ENCODE measurements at places on chromosomes 4 and X.

GRCh38 chr4:119237201-119237600 is 24.7 kb downstream of the USP53 start:
- DNase-seq = no peak

DNA sequence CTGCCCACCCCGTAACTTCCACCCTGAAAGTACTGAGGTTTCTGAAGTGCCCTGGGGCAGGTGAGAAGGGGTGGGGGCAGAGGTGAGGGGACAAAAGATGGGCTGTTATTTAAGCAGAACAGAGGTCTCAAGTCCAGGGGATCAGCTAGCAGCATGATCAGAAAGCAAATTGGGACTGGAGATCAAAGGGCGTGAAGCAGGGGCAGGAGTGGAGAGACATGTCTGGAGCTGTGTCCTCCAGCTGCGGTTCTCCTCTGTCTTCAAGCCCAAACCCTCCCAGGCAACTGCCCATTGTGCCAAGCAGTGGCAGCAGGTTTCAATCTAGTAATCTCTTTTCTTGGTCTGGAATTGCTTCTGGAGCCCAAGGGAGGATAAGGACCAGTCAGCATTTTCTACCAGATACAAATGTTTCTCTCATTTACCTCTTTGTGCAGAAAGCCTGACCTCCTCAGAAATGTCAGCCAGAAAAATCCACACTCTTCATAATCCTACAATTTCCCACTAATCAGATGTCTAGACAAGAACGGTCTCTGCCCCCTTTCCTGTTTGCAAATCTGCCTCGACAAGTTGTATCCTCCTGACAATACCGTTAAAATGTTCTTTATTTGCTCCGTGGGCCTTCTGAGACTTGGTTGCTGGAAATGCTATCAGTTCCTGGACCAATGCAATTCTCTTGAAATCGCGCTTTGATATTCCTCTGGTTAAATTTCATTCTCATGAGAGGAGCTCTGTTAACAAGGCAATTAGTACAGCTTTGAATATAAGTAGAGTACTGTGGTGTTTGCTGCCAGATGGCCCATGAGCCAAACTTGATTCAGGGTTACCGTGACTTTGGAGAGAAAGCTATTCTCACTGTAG is 23.2 kb upstream of the RASL11B start:
- DNase-seq = no peak

DNA sequence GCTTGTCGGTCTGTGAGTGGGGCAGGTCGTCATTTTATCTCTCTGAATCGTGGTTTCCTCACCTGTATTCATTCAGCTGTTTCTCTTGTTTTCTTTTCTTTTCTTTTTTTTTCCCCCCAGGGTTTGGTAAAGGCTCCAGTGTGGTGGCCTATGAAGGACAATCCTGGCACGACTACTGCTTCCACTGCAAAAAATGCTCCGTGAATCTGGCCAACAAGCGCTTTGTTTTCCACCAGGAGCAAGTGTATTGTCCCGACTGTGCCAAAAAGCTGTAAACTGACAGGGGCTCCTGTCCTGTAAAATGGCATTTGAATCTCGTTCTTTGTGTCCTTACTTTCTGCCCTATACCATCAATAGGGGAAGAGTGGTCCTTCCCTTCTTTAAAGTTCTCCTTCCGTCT is 41.4 kb downstream of the MAP7D3 start:
- DNase-seq = no peak

DNA sequence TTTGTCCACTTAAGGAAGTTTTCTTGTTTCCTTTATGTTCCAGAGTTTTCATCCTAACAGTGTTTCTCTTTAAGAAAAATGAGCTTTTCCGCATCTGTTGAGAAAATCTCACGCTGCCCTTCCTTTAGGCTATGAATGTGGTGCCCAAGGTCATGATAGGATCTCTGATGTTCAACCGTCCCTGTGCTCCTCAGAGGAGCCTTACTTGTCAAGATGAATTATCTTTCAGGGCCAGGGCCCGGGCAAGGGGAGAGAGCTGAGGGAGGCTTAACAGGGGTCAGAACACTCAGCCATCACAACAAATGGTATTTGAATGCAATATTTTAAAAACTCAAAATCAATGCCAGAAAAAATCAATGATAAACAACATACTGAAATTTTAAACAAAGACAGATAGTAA is 6.2 kb upstream of the NELFA start:
- DNase-seq = no peak

DNA sequence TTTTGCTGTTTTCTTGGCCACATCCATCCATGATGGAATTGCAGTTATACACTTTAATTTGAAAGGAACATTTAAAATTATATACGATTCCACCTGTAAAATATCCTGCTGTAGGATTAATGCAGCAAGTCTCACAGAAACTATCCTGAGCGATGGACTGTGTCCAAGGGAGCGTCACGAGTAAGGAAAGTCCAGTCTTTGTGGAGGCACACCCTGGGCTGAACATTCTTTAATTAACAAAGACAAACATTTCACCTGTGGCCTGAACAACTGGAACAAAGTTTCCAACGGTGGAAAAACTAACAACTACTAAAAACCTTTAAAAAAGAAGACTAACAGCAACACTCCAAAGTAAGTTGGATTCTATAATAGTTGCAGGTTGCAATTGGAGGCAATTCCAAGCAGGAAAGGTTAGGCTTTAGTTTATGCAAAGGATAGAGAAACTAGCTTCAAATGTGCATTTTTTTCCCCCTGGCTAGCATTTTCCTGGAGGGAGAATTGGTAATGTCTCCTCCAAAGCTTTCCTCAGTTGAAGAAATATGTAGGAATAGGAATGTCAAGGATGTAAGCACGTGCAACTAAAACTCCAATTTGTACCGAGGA is 11.0 kb downstream of the EREG start:
- no peak for DNase-seq

GRCh38 chr4:38456096-38456495 is 207.9 kb upstream of the KLF3 start:
- no peak for DNase-seq

GRCh38 chr4:105894660-105895582 is at the start of gene NPNT:
Gene NPNT, plus strand, starts transcription at chr4:105895471. Its CDS starts 182 bp downstream, at chr4:105895653.
- DNase-seq = no peak

DNA sequence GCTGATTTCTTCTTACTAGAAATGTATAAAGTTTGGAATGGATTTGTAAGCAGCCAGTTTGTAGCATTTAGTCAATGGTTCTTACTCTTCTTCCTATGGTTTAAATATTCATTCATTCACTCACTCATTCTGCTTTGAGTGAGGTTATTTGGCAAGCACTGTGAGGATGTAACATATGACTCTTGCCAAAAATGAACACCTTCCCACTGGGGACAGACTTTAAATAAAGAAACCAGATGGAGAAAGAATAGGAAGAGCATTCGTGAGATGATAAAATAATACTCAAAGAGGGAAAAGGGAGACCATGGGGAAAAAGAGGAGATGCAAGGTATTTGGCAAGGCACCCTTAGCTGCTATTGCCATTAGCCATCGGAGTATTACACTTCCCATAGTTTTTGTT is 586.1 kb downstream of the ADGRL3 start:
- no peak for DNase-seq

DNA sequence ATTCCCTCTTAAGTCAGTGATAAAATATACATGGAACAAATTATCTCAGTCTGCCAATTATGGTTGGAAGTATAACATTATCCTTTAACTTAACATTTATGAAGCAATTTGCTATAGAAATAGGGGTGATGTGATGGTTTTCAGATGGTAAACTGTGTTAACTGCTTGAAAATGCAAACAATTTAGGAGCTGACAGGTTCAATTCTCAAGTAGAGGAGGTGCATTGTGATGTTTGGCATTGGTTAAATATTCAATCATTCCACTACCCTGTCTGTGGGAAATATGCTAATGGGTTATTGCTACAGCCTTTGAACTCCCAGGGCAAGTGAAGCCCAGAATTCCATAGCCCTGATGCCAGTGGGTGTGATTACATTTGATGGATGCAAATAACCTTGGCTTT is 243.4 kb upstream of the GK2 start:
- DNase-seq = no peak

GRCh38 chr4:181971411-181971810 is 271.8 kb upstream of the TENM3 start:
- DNase-seq = no peak

- no peak for DNase-seq
These were observed 39.4 kb downstream of the ERVMER34-1 start for GRCh38 chr4:52711834-52712250.

GRCh38 chr4:76622126-76622525 is 187.1 kb downstream of the SHROOM3 start:
- no peak for DNase-seq

DNA sequence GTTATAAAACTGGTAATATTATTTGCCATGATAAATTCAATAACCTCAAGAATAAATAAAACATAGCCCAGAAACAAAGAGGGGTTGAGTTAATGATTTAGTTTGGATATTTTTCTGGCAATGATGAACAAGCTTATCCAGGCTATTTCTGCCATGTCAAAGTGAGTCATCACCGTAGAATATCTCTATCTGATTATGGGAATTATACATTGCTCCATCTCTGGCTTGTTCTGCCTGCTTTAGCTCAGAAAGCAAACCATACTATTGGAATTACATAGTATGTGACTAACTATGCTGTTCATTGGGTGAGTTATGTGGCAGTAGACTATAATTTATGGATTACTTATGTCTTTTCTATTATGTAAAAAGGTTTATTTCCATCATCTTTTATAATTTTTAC is 680.1 kb upstream of the AADAT start:
- no peak for DNase-seq

- DNase-seq = no peak
These were observed 15.9 kb upstream of the CXCL5 start for GRCh38 chr4:74014332-74014731.

GRCh38 chr4:37662861-37663390 is 23.2 kb downstream of the RELL1 start:
- no peak for DNase-seq

DNA sequence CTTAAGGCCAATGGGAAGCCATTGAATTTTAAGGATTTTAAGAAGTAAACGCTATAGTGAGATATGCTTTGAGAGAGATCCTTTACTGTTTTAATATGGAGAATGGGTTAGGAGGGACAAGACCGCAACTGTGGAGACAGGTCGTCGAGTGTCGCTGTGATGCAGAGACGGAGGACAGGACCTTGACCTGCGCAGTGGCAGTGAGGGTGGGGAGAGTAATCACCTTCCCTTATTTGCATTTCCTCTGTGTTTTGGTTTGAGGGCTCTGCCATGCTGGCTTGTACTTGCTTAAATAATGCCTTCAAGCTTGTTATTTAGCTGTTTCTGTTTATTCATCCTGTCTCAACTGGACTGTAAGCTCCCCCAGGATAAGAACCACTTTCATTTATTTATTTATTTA is 345.0 kb downstream of the FBXW7 start:
- no peak for DNase-seq

- no peak for DNase-seq
These were observed 53.2 kb upstream of the NR3C2 start for GRCh38 chr4:148495463-148495862.

DNA sequence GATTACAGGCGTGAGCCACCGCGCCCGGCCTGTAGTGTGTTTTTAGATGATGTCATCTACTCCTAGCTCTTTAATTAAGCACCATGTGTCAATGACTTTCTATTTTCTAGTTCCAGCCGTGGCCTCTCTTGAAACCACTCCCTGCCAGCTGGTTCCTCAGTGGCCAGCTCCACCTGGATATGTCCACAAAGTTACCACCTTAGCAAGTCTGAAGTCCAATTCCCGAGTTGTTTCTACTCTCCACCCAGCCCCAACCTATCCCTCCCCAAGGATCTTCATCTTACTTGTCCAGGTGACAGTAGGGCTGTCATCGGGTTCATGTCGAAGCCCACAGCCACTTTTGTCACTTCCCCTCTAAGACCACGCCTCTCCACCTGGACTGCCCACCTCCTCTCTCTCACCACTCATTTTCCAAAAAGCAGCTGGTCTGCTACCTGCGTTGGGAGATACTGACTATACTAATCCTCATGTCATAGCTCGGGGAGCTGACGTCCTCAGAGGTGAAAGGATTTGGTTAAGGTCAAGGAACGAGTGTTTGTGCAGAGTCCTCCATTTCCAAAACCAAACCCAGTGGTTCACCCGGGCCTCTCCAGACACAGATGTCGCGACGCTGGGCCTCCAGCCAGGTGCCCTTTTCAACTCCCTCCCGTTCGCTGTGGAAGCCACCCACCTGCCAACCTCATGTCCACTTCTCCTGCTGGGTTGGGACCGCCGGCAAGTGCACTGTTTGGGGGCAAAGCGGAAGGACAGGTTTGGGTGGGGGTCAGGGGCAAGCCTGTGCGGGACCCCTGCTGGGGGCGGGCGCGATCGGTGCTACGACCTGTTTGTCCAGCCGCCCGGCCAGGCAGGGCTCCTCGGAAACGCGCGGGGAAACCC is 704 bp downstream of the FAM3A start:
- DNase-seq = no peak

- no peak for DNase-seq
These were observed 305.5 kb upstream of the TACR3 start for GRCh38 chr4:104025251-104025650.

DNA sequence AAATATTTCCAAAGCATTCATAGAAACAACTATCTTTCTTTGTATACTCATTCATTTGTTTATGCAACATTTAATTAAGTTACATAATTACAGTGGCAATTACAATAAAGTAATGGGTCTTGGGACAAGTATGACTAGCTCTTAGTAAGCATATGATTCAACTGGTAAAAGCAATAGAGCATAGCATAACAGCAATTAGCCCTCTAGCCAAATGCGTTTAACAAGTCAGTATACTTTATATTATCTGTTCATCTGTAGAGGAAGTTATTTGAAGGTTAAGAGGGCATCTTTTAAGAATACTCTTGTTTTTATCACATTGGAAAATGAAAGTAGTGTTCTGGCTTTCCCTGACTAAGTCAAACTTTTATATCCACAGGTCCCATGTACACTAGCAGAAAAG is 198.1 kb upstream of the UGT8 start:
- no peak for DNase-seq

- DNase-seq = no peak
These were observed 16.3 kb downstream of the RNF128 start for GRCh38 chrX:106742805-106743204.

DNA sequence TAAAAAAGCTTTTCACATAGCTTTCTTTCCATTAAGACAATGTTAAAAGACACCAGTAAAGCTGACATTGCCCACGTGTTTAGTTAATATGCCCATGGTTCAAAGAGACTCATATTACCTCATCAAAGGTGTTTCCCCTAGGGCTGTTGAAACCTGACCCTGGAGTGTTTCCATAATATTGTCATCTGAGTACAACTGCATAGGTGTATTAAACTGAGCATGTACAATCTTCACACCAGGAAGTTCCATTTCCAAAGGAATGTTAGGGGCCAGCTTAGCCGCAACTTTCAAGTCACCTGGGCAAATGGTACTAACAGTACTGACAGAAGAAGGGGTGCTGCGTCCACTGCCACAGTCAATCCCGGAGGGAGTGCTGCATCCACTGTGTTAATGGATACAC is 27.1 kb downstream of the PDLIM3 start:
- DNase-seq = no peak

DNA sequence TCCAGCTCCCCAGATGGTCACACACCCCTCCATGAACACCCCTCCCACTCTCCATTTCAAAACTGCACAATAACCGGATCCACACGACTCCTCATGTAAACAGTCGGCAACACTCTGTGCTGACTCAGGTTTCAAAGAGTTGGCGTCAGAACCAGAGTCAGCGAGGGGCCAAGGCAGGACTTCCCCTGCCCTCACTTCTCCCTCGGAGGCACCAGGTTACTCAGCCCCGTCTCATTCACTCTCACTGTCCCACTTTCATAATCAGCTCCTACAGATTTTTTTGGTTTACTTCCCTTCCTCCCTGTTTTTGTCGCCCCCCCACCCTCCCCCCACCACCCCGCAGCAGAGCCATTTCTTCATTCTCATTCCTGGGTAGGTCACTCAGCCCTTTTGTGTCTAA is 2.7 kb upstream of the TIMP1 start:
- no peak for DNase-seq

GRCh38 chr4:2756691-2757350 is 685 bp upstream of the TNIP2 start:
- DNase-seq = no peak

GRCh38 chrX:116282751-116283150 is 112.2 kb downstream of the AGTR2 start:
- DNase-seq = no peak
